Hematopoietic multipotent progenitor cell treated with erythropoietin and hydrocortisone succinate and interleukin-3 and kit ligand, for 8 days (in vitro differentiated cells): ENCODE measurements at places on chromosomes 16 and 17.
A peak's percentile ranks its signal among the peaks of the same experiment; 100 is the strongest.

DNA sequence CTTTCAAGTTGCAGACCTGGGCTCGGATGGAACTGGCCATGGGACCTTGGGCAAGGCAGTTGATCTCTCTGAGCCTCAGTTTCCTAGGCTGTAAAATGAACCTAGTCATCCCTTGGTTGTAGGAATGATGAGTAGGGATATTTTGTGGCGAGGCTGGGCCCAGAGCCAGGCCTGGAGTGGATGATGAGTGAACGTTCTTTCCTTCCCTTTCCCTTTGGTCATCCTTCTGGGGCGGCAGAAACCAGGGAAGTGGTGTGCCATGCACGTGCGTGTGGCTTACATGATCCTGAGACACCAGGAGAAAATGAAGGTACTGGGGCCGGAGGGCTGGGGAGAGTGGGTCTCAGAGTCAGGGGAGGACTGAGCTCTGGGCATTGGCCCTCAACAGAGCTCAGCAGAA lies 8.4 kb downstream of the FBRS start:
- DNase-seq = no peak

- no peak for DNase-seq
Observed at GRCh38 chr16:79505344-79505743, 95.2 kb downstream of the MAF start.

DNA sequence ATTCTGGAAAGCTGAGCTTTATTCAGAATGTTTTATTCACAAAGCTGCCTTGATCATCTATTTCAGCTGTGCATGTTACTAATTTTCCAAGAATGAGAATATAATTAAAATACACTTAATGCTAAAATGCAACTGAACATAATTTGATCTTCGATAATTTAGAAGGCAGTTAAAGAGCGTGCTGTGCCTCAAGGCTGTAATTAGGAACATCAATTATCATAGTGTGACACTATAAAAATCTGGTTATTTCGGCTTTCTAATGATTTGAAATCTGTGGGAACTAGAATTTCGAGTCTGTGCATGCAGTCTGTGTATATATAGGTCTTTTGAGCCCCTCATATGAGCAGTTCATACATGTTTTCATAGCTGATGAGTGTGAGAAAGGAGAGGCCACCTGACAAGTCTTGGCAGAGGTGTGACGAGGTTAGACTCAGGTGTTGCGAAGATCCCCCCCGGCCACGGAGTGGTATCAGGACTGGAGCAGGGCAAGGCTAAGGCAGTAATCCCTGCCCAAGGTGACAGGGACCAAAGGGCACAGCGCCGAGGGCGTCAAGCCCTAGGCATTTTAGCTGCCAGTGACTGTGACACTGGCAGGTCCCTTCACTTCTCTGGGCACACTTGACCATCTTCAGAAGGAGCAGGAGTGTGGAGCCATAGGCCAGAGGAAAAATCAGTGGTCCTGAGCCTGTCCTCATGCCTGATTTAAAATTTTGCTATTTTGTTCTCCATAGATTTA lies 328.5 kb downstream of the SNX29 start:
- no peak for DNase-seq

DNA sequence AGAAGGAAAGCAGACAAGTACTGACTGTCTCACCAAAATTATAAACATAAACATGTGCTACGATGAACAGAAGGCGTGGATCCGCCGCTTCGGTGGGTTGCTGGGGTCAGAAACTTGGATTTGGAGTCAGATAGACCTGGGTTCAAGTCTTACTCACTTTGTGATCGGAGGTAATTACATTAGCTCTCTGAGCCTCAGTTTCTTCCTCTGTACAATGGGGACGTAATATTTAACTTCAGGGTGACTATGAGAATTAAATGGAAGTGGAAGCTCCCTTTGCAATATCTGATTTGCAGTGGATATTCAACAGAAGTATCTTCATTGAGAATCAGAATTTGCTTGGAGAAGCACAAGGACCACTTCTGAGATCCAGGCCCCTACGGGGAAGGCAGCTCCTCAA lies 6.2 kb downstream of the RHBDL3 start:
- DNase-seq = no peak

DNA sequence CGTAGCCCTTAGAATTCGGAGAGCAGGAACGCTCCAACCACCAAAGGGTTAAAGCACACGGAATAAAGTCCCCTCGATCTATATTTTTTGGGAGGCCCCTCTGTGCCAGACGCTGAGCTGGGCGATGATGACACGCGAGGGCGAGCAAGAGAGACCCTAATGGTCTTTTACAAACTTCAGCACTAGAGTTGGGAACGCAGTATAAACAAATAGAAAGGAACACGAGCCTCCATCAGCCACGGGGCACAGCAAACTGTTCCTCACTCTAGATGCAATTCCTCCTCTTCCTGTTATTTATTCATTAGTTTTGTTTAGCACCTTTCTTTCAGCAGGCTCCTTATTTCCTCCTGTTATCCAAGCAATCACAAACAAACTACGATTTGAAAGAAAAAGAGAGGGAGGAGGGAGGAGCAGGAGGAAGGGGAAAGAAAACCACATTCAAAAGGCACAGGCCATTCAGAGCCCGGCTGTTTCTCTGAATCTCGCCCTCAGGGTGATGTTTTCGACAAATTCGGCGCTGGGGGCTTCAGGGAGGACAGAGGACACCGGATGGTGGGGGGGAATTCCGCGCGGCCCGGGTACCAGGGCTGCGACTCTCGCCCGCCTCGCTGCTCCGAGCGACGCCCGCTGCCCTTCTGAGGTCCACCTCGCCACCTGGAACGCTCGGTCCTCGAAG lies 1.6 kb downstream of the TOX3 start:
- DNase-seq = no peak

DNA sequence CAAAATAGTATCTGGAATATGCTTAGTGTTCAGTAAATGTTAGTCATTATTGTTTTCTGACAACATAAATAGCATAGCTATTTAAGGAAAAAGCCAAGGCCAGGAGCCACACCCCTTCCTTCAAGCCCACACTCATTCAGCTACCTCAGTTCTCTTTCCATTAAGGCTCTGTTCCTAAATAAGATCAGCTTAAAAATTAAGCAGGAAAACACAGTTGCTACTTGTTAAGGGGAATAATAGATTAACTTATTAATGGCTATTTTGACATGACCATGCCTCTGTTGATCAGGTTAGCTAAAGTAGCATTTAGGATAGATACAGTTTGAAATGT lies 158.1 kb downstream of the CHD9 start:
- DNase-seq = no peak

DNA sequence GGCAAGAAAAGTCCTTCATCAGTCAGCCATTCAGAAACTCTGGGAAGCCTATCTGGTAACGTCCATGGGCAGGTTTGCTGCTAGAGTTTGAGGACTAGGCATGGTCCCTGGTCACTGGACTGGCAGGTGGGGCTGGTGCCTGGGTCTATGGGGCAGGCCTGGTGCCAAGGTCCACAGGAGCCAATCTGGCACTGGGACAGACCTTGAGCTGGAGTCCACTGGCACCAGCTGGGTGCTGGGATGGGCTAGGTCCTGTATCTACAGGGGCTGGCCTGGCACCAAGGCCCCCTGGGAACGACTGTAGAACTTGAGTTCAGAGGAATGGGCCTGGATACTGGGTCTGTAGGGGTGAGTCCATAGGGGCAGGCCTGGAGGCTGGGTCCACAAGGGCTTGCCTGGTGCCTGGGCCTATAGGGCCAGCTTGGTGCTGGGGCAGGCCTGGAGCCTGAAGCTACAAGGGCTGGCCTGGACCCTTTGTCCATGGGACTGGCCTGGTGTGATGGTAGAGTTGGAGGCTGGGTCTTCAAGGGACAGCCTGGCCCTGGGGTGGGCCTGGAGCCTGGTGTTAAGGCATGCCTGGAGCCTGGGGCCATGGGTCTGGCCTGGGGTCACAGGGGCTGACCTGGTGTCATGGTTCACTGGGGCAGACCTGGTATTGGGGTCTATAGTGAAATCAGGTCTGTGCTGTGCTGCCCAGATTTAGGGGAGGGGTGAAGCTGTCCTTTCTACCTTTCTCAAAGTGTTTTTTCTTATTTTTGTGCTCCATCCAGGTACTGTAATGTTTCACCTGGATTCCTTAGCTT lies 30.5 kb upstream of the NKD1 start:
- no peak for DNase-seq

DNA sequence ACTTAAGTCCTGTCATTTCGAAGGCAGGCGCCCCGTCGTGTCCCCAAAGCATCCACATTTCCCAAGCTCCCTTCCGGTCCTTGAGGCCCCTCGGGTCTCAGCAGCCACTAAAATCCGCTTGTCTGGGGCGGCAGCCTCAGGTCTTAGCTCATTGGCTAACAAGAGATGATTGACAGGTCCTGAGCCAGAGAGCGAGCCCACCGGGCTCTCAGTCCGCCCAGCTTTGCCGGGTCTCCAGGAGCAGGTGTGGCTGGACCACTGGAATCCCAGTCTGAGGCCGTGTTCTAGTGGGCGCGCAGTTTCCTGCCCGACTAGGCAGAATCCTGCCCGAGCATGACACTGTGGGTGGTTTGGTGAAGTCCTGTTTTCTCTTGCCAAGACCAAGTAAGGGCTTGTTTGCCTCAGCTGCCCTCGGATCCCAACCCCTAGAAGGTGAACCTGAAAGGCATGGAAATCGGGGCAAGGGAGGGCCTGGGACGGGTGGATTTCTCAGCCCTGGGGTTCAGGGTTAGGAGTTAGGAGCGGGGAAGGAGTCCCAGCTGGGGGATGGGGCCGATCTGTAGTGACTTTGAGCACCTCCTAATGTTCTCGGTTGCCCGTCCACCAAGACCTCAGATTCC lies 42.8 kb downstream of the MRC2 start:
- no peak for DNase-seq

DNA sequence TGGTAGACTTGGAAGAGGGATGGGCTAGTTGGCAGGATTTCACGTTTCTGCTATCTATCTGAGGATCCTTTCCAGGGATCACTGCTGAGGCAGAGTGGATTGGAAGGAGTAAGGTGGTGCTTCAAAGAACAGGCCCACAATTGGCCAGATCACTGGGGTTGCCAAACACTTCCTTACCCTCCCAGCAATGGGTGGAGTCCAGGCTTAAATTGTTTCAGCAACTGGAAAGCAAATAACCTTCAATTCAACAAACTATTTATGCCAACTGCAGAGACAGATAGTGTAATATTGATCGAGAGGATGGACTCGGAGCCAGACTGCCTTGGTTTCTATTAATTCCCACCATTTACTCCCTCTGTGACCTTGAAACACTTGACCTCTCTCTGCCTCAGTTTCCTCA lies 2.1 kb downstream of the ARRB2 start:
- DNase-seq = peak; percentile 22

GRCh38 chr16:57276596-57276995 lies 7.9 kb downstream of the PLLP start:
- no peak for DNase-seq

- DNase-seq = no peak
Observed at GRCh38 chr16:4987580-4988374, 29.6 kb downstream of the SEC14L5 start.

DNA sequence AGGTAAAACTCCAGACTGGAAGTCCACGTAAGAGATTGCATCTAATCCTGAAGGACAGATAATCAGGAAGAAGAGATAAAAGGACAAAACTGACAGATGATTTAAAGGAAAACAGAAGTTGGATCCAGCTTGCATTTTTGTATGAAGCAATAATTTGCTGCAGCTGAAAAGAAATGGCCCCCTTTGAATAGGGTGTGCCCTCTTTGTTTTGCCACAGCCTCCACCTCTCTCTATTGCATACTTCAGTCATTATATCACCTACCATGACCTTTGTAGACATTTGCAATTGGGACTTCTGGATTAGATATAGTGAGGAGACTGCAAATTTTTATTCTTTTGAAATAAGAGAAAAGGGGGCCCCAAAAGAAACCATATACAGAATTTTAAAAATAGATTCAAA lies 8.1 kb downstream of the NOG start:
- DNase-seq = no peak

DNA sequence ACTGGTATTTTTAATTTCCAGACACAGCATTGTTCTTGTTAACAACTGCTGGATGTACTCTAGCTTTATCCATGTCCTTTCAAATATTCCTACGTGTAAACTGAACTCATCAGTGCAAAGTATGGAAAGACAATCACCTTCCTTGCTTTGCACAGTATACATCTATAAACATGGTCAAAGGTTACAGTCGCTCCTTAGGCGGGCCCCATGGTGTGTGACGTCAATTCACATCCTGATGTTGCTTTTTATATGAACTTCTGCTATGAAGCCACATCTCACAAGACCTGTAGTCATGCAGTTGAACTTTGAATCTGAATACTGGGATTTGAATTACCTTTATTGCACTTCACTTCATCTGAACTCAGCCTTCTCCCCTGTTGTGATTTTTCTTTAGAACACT lies 447.6 kb upstream of the PSMD7 start:
- DNase-seq = no peak

- peak; percentile 55 for DNase-seq
Observed at GRCh38 chr17:63698886-63699637, 863 bp downstream of the LIMD2 start.

- DNase-seq = no peak
Observed at GRCh38 chr16:58329135-58329534, 34.3 kb upstream of the PRSS54 start.

GRCh38 chr17:78899361-78900260 lies 3.4 kb downstream of the CEP295NL start:
- no peak for DNase-seq

DNA sequence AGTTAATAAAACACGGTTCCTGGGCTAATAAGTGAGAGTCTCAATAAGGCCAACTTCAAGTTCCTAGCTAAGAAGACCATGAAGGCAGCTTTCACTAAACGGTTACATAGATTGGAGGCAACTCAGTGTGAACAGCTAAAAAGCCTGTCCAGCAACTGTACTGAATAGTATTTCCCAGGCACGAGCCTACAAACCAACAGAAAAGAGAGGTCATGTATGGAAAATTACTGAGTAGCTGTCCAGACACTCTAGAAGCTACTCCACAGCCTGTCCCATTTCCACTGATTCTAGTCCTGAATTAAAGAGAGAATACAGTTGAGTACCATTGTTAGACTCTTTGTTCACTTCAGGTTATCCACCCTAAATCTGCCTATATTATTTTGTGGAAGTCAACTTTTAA lies 36.5 kb upstream of the C17orf78 start:
- no peak for DNase-seq

DNA sequence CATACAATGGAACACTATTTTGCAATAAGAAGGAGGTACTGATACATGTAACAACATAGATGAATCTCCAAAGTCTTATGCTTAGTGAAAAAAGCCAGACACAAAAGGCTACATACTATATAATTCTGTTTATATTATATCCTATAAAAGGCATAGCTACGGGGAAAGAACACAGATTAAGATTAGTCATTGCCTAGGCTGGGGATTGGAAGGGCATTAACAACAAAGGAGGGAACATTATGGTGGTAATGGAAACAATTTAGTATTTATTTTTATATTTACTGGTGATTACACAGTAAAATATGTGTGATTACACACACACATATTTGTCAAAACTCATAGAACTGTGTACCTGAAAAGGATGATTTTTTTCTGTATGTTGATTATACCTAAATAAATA lies 278.1 kb downstream of the ZFHX3 start:
- DNase-seq = no peak

DNA sequence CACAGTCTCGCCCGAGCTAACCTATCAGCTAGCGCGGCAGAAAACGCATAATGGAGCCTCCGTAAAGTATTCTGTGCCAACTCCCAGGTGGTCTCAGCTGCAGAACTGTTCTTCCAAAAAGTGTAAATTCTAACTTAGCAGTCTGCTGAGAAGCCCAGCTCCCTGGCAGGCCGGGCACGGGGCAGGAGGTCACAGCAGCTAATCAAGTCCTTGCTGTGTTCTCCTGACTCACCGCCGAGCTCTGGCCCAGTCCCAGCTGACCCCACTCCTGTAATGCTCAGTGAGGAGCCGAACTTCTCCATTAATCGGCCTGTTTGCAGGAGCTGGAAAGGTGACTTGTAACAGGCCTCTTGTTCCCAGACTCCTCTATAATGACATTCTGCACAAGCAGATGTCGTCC lies 193.3 kb downstream of the IRX3 start:
- no peak for DNase-seq

GRCh38 chr16:17475104-17475503 lies 4.3 kb upstream of the XYLT1 start:
- DNase-seq = no peak
